ENCODE measurements at places on chromosomes 16 and 17.

GRCh38 chr16:4032768-4033167 is 83.5 kb downstream of the ADCY9 start:
- no peak for DNase-seq

- no peak for DNase-seq
Measured at GRCh38 chr17:75386430-75386829, 19.0 kb downstream of the GRB2 start.

GRCh38 chr17:63644846-63645245 is 22.6 kb downstream of the MAP3K3 start:
- no peak for DNase-seq

DNA sequence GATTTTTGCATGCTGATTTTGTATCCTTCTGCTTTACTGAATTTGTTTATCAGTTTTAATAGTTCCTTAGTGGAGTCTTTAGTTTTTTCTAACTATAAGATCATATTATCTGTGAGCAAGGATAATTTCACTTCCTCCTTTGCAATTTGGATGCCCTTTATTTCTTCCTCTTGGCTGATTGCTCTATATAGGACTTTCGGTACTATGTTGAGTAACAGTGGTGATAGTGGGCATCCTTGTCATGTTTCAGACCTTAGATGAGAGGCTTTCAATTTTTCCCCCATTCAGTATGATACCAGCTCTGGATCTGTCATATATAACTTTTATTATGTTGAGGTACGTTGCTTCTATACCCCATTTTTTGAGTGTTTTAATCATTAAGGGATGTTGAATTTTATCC is 224.5 kb upstream of the CNTNAP4 start:
- no peak for DNase-seq

GRCh38 chr17:55632236-55632635 is 90.4 kb downstream of the TMEM100 start:
- DNase-seq, result no peak

DNA sequence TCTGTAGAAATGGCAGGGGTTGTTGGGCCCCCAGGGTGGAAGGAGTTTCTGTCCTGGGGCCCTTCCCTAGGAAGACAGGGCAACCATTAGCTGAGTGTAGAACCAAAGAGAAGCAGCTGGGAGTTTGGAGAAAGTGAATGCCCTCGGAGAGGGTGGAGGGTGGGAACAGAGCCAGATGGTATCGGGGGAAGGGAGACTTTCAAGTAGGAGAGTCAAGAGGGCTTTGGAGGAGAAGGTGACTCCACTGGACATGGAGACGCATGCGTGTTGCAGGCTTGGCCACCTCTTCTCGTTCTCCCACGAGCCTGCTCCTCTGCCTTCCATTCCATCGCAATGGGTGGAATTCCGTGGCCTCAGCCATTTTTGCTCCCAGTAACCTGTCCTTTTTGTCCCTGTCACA is 19.4 kb downstream of the SLC47A1 start:
- no peak for DNase-seq

- no peak for DNase-seq
Measured at GRCh38 chr17:61699694-61700093, 108.7 kb upstream of the NACA2 start.

- DNase-seq, result no peak
Measured at GRCh38 chr16:57318240-57318970, 33.9 kb upstream of the PLLP start.

- DNase-seq, result no peak
Measured at GRCh38 chr17:58530655-58531054, 16.2 kb upstream of the MTMR4 start.

GRCh38 chr16:30556125-30556473 is 2.1 kb downstream of the ZNF764 start:
- DNase-seq, result no peak

GRCh38 chr17:79810130-79811010 is 13.5 kb upstream of the CBX8 start:
- DNase-seq, result peak; percentile 34

DNA sequence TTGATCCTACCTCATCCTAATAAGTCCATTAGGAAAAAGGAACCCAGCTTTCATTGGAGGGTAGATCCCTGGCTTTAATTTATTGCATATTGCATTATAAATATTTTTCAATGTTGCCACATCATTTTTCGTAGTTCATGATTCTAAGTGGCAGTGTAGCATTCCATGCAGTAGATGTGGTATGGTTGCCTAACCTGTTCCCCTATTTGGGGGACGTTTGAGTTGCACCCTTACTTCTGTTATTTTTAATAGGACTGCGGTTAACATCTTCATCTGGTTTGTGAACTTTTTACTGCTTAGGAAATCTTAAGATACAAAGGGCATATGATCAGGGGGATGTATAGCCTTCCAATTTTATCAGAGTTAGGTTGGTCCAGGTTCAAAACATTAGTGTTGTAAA is 5.4 kb downstream of the SCPEP1 start:
- no peak for DNase-seq

GRCh38 chr17:19470530-19471261 is 59.7 kb downstream of the RNF112 start:
- no peak for DNase-seq
